NCI-H2029 treated with DMSO at 0.1 percent for 48 hours (cell line): ENCODE measurements at places on chromosomes 12 and 14.

- DNase-seq, result no peak
These were observed 91.4 kb downstream of the TTC7B start for GRCh38 chr14:90724866-90725265.

DNA sequence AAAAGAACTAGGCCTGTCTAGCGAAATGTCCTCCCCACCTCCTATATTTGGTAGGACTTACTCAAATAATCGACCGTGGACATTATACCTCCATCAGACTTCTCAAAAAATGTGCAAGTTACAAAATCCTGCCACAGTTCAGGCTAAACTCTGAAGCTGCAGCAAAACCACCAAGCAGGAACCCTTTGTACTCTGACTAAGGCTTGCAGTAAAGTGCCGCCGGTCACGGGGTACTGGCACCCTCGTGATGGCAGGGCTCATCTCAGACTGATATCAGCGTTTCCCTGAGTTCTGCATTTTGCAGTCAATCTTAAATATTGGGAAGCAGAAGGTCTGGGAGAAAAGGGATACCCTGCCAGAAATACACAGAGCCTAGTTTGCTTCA, 17.1 kb downstream of the SLC11A2 start:
- no peak for DNase-seq

- DNase-seq, result no peak
These were observed 99.3 kb downstream of the AACS start for GRCh38 chr12:125164541-125164940.

GRCh38 chr12:15307079-15307478, 15.2 kb upstream of the PTPRO start:
- no peak for DNase-seq

DNA sequence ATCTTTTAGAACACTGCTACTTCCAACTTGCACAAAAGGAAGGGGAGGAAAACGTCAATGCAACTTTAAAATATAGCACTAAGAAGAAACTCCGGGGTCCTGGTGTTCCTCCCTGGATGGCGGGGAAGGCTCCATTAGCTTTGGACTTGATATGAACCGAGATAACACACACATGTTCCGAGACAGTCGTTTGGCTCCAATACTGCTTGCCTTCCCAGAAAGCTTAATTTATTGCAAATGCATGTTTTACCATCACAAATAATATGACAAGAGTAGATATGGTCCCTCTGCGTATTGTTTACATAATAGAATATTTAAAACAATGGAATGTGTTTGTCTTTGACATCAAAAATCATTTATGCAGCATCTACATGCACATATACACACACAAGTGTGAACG, 87.6 kb upstream of the CLMN start:
- DNase-seq, result no peak

DNA sequence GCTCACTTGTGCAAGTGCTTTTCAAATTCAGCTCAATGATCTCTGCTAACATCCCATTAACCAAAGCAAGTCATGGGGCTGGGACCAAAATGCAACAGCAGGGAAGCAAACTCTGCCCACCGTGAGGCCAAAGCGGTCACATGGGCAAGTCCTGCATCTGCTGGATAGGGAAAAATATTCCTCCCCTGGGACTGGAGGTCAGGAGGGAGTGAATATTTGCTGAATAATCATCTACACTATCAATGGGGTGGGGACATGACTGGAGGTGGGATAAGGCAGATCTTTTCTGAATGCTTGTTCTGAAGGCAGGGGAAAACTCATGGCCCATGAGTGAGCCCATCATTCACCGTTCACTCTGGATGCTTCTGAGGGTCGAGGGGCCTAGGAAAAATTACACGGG, 45.1 kb upstream of the VRK1 start:
- no peak for DNase-seq

DNA sequence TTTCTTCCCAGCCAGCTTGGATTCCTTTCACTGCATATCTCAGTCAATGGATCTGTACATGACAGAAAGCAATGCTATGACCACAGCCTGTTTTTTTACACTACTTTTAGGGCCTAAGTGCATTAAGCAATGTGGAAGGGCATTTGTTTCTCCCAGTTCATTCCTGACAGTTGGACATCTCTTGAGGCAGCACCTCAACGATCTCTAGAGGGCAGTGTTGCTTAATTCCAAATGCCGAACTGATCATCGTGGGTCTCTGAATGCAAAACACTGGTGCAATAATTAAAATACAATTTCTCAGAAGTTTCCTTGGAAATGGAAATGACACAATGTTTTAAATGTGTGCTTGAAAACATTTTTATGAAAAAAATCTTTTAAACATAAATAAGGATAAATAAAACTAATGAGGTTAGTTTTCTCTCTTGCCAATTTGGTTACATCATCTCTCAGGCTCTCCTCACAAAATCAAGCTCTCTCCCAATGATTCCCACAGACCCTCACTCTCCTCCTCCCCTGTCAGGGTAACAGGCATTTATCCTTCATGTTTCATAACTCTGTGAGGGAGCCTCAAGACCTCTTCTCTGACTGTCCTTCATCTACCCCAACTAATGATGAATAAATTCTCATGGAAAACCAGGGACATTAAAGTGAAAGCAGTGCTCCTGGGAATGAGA, 192.4 kb upstream of the SLC16A7 start:
- peak; percentile 52 for DNase-seq

DNA sequence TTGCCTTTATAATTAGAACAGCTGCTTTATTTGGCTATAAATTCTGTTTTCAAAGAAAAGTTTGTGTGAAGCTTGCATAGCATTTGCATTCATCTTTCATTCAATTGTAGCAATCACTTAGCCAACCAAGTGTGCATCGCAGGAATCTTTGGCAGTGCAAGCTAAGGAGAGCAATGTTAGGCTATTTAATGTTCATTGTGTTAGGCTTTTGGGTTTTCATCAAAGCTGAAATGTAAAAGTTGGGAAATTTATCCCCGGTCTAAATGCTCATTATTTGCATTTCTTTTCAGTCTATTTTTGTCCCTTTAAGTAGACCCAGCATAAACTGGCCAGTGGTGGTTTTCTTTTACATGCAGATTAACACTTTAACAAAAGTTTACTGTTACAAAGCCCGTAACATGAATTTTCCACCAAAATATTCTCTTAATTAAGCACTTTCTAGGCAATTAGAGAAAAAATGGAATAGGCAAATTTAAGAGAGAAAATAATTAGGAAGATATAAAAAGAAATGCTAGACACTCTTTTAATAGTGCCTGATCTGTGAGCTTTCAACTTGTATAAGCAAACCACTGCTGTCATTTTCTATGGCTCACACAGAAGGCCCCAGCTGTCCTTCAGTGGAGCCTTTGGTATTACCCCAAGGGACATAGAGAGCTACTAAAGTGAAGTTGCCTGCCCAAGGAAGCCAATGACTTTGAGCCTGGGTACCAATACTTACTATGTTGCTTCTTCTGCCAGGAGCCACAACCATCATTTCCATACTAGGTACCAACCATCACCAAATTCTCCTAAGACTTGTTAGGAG, 898.9 kb upstream of the SEL1L start:
- DNase-seq, result no peak

DNA sequence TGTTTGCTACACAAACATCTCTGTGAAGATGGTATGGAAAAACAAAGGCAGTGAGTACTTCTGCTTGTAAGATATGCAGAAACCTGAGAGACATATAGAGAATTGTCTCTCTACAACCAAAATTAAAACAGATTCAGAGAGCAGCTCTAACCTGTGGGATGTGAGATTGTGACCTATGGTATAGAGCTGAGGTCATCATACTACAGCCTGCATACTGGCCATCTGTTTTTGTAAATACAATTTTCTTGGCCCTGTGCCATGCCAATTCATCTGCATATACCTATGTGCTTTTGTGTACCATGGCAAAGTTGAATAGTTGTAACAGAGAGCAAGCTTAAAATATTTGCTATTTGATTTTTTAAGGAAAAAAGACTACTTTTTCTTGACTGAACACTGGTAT, 99.6 kb downstream of the LMO3 start:
- DNase-seq, result no peak

- peak; percentile 60 for DNase-seq
These were observed 431.2 kb upstream of the PDE3A start for GRCh38 chr12:19937161-19937560.

GRCh38 chr12:30806989-30807694, 52.4 kb upstream of the CAPRIN2 start:
- DNase-seq, result peak; percentile 63

- DNase-seq, result no peak
These were observed 54.4 kb downstream of the IQSEC3 start for GRCh38 chr12:120951-121350.

DNA sequence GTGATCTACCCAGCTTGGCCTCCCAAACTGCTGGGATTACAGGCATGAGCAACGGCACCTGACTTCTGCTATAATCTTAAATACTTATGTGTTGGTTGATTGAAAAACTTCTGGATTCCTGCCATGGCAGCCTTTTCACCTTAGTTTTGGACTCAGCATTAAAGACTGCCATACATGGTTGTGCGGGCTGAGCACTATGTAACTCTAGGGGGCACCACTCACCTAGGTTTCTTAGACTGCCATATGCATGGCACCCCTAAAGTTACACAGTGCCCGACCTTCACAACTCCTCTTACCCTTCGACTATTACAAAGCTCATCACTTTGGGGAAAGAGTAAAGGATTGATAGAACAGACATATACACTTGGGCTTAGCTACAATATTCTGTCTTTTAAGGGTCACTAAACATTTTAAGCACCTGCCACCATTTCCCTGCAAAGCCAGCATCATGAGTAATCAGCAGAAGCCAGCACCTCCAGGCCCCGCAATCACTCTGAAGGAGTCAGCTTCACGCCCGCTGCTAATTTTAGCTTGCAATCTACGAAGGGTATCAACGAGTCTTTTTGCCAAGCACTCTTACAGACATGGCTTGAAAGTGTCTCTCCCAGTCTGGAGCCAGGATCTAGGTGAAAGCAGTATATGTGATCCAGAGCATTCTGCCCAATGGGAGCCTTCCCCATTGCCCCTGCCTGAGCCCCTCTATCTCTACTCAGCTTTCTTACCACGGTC, 59.8 kb downstream of the SUDS3 start:
- no peak for DNase-seq

DNA sequence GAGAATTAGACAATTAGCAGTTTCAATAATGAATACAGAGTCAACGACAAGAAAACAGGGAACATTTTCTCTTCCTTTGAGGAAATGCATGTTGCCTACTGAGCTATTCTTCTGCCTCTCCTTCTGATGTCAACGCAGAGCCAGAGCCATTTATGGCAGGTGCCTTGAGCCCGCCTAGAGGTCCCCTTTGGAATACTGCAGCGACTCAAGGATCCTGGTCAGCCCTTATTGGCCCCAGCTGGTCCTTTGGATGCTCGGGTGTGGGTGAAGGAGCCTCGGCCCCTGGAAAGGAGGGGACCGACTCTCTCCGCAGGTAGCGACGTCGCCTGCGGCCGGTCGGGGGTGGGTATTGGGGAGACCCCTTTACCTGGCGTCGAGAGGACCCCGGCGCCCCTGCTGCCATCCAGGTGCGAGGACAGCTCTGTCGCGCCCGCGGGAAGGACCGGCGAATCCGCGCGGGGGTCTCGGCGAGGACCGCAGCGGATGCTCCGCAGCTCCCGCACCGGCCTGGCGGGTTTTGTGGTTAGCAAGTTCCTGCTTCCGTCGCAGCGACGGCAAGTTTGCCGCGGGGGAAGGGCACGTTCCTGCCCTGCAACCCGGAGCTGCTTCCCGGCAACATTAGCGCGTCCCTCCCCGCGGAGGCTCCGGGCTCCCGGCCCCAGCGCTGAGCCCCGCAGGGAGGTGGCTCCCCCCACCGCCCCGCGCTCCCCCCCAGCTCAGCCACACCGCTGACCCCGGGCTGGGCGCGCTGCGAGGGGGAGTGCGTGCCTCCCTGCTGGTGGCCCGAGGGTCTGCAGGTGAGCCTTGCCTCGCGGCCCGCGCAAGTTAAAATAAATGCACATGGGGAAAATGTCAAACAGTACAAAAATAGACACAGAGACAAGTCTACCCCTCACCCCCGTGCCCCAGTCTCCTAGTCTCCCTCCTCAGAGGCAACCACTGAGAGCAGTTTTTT, at the start of gene MANSC1:
MANSC1 (minus strand) TSS at position 532 of the 955 bp plus-strand sequence. CDS start 6,928 bp downstream, outside the sequence.
- peak; percentile 40 for DNase-seq

DNA sequence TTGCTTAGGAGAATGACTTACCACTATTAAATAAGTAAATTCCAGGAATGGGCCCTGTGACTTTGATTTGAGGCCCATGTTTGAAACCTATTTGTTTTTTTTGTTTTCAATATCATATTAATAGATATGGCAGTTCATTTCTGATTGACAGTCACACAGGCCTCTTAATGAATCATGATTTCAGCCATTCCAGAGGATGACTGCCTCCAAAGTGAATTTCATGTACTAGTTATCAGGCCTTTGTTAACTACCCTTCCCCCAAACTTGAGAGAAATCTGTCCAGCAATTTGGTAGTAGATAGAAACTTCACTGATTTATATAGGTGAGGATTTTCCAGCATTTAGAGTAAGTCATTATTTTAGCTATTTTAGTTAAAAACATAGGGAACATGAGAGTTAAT, 25.9 kb upstream of the GALNT16 start:
- no peak for DNase-seq

GRCh38 chr12:25526778-25527177, 26.3 kb downstream of the LMNTD1 start:
- no peak for DNase-seq

- no peak for DNase-seq
These were observed 64.9 kb upstream of the DAAM1 start for GRCh38 chr14:59123531-59123930.

DNA sequence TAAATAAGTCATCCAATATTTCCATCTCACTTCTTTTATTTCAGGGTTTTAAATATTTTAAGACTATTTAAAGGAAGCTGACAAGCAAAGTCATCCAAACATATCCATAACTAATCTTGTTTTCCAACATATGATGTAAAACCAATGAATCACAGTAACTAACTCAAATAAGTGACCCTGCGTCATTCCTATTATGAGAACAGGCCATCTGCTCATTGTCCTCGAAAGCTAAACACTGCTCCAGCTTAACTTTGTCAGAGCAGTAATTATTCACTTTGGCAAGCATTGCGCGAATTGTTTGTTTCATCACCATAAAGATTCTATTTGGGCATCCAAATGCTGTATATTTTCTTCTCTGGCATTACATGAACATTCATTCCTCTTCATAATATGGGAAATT, 99.1 kb downstream of the CAPZA3 start:
- DNase-seq, result no peak

DNA sequence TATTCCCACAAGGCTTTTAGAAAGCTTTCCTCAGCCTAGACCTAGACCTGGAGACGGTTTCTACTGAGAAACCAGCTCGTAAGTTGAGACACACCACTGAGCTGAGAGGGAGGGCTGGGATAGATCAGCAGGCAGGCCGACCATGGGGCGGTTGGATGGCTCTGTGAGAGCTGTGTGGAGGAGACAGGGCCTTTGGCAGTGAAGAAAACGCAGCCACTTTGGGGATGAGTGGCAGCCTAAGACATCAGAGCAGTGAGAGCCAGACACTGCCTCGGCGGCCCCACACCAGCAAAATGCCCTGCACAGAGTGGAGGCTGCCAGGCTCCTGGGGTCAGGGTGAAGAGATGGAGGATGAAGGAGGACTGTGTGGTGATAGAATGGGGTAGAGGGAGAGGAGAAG, 46.0 kb downstream of the CACNA2D4 start:
- DNase-seq, result no peak

GRCh38 chr12:117622741-117623140, 261.3 kb upstream of the NOS1 start:
- DNase-seq, result no peak

GRCh38 chr14:105074601-105075053, 9.4 kb upstream of the GPR132 start:
- no peak for DNase-seq
